ENCODE measurements at places on chromosomes 2 and 18.

DNA sequence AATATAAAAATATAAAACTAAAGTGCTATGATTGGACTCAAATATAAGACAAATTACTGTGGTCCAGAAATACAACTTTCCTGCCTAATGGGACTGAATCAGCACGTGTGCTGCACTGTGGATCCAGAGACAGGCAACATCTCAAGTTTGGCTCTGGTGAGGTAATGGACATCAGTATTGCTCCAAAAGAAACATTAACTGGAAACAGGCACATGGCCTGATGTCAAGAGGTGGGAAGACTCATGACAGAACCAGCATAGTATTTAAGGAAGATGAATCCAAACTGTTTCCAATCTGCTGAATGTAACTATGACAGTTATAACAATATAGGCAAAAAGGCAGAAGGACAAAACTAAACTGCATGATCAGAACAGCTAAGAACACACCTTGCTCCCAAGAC lies 354.6 kb downstream of the FSIP2 start:
- no peak for DNase-seq

DNA sequence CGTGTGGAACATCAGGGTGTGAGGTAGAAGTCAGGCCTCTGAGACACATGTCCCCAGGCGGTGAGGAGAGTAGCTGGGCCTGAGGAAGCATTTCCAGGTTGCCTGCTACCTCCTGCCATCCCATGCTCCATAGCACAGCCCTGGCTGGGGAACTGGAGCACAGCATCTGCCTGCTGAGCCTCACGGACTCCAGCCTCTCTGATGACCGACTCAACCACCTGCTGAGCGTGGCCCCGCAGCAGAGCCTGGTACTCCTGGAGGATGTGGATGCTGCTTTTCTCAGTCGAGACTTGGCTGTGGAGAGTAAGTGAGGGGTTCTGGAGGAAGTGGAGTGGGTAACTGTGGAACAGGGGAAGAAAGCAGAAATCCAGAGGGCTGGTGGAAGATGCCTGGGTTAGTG lies 2.9 kb downstream of the BCS1L start:
- no peak for DNase-seq

GRCh38 chr2:105882341-105882740 lies 137.6 kb downstream of the NCK2 start:
- DNase-seq = no peak

- DNase-seq = no peak
Measured at GRCh38 chr2:163670929-163671328, 64.9 kb downstream of the FIGN start.

DNA sequence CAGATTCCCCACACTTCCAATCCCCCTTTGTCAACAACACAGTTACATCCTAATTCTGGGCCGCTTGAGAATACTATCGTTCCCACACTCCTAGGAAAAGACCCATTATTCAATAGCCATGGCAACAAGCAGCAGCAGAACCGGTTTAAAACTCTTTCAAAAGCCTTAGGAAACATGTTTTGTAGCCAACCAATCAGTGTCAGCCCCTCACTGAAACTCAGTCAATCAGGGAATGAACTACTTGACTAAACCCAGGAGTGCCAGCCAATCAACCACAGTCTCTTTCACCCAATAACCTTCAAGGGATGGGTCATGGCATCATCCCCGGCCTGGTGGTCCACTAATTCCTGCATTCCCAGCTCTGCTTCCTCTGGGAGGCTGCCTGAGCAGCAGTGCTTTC lies 204.8 kb upstream of the HS6ST1 start:
- DNase-seq = no peak

- DNase-seq = no peak
Measured at GRCh38 chr2:174617718-174618117, 20.1 kb upstream of the WIPF1 start.

DNA sequence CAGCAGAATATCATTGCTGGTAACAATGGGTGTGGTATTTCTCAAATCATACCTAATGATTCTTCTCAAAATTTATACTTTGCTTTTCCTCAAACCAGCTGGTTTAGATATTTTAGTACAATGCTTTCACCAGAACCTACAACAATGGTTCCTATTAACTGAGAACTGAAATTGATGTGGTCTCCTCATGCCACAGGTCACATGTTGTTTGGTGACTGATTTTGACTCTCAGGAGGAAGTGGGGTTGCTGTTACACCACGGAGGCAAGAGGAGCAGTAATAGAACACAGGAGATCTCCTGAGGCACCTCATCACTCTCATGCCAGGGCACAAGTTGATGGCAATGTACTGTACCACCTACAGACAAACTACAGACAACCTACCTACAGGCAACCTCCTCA lies 3.0 kb upstream of the CEP68 start:
- peak; percentile 77 for DNase-seq

Data from Jurkat, Clone E6-1 (cell line).